ENCODE measurements at places on chromosomes 11 and 22. TPM values are rescaled to one million over a fixed set of nuclear protein-coding genes. Genes with fewer than 3 reads are reported as not detected.

The CD3G gene
- polyA plus RNA-seq, result 0.48 TPM

DNA sequence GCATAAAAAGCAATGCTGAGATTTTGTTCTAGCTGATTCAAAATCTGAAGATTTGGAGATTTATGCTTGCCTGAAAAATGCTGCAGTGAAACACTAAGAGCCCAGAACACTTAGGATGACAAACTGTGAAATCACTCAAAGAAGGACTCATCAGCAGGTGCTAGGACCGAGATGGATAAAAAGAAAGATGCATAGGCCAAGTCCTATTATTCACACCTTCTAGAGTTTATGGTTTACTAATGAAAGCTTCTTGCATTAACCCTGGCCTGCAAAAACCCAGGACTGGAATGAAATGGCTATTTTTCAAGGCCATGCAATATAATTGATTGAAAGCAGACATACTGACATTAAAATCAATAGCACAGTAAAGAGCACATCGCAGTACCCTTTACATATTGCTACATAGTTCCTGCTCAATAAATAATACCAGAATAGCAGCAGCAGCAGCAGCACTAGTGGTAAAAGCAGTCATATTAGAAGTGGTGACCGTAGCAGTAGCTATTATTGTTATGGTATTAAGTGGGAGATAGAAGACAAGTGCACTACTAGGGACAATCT, 161.7 kb downstream of the RAB38 start:
- no peak for DNase-seq

GRCh38 chr11:116686866-116687265, 85.9 kb downstream of the BUD13 start:
- no peak for DNase-seq

DNA sequence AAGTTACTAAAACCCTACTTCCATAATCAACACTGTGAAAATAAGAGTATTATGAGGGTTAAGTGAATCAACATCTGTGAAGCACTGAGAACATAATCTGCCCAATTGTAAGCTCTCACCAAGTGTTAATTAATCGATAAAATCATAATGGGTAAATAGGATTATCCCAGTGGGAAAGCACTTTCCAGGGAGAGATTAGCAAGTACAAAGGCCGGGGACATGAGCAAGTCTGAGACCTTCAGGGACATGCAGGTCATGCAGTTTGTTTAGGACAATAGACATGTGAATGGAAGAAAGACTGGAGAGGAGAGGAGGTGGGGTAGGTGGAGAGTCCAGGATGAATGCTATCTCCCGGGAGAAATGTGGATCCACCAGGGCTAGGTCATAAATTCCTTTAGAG, 57.8 kb upstream of the FIBIN start:
- no peak for DNase-seq

DNA sequence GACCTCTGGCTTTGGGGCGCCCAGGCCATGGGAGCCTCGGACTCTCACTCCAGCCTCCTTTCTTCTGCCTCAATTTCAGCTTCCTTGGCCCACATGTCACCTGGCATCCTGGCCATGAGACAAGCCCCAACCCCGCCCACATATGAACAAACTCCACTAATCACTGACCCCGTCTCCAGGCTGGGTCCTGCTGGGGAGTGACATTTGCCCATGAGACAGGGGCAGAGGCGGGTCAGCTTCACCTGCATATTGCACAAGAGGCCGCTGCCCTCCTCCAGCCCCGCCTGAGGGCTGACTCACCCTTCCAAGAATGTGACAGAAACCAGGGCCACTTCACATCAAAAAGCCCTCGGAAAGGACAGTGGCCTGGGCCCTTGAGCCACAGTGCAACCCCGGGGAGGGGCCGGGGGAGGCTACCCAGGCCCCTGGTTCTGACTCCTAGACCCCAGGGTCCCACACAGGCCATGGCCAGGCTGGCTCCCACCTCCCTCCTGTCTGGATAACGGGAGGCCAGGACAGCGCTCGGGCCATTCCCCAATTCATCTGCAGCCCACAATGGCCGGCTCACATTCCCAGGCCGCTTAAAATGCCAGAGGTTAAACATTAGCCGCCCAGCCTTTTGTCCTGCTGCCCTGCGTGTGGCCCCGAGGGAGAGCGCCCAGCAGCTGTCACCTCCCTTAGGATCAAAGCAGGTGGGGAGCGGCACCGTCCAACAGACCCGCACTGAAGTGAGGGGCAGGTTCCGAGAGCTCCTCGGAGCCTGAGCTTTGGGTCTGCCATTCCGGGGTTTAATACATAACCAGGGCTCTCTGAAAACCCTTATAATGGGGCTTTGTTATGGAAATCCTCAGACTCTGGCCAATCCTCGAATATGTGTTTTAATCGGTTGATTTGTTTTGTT, 42.3 kb downstream of the TRMU start:
- DNase-seq, result no peak

- DNase-seq, result no peak
Observed at GRCh38 chr22:39434243-39434653, 22.6 kb upstream of the MGAT3 start.

The LMO2 gene
- 17.0 TPM for polyA plus RNA-seq

GRCh38 chr11:56841210-56841810, 92.8 kb upstream of the OR9G4 start:
- DNase-seq, result no peak
